ENCODE measurements at places on chromosomes 7 and 10.

GRCh38 chr10:80855348-80855971 lies 317.8 kb downstream of the SH2D4B start:
- no peak for DNase-seq

DNA sequence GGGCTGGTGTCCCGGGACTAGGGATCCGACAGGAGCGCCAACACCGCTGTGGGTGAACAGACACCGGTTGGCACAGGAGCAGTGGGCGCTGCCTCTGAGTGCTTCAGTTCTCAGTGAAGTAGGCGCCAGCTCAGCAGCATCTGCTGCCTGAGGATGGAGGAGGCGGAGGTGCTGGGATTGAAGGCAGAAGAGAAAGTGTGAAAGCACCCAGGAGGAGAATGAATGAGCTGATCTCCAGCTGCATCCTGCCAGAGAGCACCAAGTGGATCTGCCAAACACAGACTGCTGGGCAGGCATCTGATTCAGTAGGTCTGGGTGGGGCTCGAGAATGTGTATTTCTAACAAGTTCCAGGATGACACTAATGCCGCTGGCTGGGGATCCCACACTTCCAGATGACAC lies 74.5 kb downstream of the LANCL2 start:
- DNase-seq, result peak; percentile 65

GRCh38 chr10:104777086-104777799 lies 136.2 kb downstream of the SORCS3 start:
- no peak for DNase-seq

GRCh38 chr10:74072503-74072902 lies 74.6 kb downstream of the VCL start:
- DNase-seq, result no peak

- DNase-seq, result no peak
Measured at GRCh38 chr10:3737864-3738263, 47.1 kb downstream of the KLF6 start.

Measured in EH (cell line).